SHP77 treated with DMSO at 0.1 percent for 48 hours (cell line): ENCODE measurements at places on chromosomes 4 and X.
A peak's percentile ranks its signal among the peaks of the same experiment; 100 is the strongest.

DNA sequence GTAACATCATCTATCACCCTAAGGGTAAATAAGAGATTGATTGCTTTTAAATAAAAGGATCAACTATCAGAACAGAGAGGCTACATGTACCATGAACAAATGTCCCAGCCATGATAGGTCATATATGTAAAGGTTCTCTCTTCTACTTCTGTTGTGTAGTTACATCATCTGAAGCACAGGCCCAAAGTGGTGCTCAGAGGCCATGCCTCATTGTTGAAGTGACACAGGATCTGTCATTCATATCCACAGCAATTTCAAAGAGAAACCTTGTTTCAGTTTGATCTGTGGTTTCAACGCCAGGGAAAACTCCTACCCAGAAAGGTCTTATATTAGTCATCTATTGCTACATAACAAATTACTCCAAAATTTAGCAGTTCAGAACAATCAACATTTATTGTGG, 269.2 kb upstream of the MAOA start:
- no peak for DNase-seq

- no peak for DNase-seq
Observed at GRCh38 chr4:135144498-135144897, 942.9 kb upstream of the PABPC4L start.

- no peak for DNase-seq
Observed at GRCh38 chr4:37799941-37800554, 26.4 kb upstream of the PGM2 start.

DNA sequence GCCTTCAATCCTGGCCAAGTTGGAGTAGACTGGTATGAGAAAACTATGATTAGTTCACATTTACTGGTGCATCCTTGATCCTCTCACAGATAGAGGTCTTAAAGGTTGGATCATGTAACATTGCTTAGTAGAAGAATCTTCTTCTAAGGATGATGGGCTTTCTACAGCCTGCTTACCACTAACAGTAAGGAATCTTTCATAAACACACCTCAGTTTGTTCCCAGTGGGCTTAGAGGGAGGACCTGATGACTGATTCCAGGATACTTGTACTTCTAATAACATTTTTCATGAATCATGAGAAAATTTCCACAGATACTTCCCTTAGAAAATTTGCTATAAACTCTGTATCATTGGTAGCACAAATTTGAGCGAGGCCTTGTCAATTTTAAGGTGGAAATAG, 40.6 kb downstream of the CCNI start:
- DNase-seq = no peak

DNA sequence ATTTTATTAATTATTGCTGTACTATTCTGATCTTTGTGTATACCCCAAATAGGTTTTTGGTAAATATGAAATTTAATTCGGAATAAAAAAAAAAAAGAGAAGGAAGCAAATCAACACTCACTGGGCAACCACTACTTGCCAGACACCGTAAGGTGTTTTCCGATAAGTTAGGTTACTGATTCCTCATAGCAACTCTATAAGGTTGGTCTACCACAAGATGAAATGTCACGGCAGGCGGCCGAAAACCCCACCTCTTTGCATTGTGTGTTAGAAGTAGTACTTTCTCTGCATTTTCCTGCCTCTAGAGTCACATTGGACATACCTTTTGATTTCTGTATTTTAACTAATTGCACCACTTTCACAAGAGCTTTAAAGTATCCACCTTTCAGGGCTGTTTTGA, 44.5 kb upstream of the RASGEF1B start:
- no peak for DNase-seq

DNA sequence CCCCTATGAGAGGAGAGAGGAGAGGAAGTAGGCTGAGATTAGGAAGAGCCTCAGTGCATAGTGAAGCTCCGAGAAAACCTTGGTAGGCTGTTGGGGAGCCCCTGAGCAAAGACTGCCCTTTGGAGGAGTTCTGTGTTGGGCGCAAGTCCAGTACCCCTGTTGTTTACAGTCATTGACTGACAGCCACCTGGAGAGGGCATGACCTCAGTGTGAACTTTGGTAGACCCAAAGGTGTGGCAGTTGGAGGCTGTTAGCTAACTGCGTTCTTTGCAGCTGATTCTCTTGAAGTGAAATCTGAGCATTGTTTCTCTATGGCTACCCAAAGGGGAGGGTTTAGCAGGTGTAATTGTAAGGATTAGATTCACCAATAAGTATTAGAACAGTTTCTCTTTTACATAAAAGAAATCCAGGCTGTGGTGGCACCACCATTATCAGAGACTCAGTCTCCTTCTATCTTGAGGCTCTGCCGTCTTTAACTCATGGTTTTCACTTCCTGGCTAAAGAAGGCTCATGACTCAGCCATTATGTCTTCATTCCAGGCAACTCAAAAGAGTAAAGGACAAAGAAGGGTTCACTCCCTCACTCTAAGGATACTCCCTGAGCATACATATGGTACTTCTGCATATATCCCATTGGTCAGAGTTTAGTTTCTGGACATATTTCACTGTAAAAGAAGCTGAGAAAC, 33.4 kb downstream of the ANXA3 start:
- no peak for DNase-seq

GRCh38 chrX:17032351-17032750, 85.9 kb downstream of the REPS2 start:
- DNase-seq = no peak

- DNase-seq = peak; percentile 67
Observed at GRCh38 chrX:40471965-40472648, 108.7 kb upstream of the ATP6AP2 start.

DNA sequence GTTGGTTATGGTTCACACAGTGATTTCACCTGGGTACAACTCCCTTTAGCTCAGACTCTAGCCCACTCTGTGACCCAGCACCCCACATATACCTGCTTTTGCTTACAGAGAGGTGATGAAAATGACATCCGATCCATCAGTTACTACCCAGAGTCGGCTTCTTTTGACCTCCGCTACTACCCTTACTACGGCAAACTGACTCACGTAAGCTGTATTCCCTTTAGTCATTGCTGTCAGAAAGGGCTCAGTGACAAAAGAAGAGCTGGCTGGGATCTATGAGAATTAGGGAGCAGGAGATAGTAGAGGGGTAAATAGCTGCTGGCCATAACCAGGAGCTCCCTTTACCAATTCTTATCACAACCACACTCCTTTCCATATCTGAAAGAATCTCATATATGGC, 16.7 kb downstream of the ATP1B4 start:
- no peak for DNase-seq

- DNase-seq = no peak
Observed at GRCh38 chr4:169582706-169583105, 29.7 kb downstream of the NEK1 start.

DNA sequence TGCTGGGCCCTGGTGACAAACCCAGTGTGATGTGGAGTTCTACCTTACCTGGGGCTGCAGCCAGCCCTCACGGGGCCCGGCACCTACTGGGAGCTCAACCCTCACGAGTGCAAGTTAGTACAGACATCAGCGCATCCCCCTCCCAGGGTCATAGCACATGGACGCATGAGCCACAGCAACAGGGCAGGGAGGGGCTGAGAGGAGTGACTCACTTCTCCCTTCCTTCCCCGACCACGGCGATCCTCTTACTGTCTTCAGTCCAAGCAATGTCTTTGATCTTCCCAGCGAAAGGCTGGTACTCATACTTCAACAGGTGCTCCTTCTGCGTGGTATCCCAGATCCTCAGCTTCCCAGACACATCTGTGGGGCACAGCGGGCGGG, 17.8 kb downstream of the WDR1 start:
- DNase-seq = no peak
